SW 1271 (cell line): ENCODE measurements at places on chromosomes 11 and 22.

GRCh38 chr11:74010306-74011300 lies 1.7 kb upstream of the UCP3 start:
- no peak for DNase-seq

DNA sequence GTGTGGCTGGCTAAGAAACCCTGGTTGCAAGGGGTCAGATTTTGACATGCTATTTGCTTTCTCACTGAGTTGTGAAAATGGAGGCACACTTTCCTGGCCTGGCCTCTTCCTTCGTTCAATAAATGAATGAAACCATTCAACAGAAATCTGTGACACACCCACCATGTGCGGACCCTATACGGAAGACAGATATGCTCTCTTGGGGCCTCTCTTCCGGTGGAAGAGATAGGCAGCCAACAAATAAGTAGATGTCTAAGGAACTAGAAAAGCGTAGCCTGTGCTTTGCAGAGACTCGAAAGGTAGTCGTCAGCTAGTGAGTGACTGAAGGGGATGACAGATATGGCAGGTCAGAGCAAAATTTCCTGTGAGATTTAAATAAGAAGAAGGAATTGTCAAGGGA lies 5.3 kb downstream of the KCNQ1OT1 start:
- no peak for DNase-seq

DNA sequence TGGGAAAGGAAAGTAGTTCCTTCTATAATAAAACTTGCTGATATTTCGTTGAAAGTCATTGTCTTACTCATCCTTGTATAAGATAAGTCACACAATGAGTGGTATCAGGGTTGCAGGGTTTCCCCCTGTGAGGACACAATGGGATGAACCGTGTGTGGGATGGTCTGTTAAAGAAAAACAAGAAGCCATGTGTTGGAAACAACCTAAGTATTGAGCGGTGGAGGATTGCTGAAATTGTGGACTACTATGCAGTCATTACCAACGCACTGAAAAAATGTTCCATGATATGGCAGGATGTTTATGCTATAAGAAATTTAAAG lies 28.6 kb downstream of the PTPRJ start:
- no peak for DNase-seq

DNA sequence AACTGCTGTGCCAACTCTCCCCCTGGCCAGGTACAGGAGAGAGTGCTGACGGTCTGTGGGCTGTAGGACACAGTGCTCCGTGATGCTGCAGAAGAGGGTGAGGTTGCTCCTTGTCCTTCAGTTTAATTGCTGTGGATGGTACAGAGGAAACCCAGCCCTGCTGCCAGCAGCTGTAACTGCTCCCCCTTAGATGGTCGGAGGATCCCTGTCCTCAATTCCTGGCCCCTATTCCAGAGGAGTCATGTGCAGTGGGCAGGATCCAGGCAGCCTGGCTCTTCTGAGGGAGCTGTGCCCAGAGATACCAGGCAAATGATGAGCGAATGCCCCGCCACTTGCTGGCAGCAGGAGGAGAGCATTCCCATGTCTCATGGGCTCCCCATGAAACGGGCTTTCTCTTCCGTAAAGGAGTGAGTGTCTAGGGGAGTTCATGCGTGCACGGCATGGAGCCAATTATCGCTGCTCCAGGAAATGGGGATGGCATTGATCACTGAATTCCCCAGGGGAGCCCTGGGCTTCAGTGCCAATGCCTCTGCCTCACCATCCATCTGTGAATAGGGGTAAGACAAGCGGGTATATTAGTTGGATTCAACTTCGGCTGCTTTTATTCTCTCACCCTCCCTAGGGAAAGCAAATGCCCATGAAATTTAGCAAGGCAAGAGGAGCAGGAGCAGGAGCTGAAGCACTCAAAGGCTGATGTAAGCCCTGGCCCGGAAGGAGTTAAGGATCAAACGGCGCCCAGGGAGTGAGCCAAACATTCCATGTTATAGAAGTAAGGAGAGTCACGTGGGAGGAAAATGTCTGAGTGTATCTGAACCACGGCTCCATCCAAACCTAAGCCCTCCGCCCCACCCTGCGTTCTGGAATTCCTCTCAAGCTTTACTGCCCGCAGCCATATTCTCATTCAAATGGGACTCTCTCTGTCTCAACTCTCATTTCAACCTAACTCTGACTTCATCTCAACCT lies 51.0 kb upstream of the CSNK2A3 start:
- DNase-seq, result no peak

DNA sequence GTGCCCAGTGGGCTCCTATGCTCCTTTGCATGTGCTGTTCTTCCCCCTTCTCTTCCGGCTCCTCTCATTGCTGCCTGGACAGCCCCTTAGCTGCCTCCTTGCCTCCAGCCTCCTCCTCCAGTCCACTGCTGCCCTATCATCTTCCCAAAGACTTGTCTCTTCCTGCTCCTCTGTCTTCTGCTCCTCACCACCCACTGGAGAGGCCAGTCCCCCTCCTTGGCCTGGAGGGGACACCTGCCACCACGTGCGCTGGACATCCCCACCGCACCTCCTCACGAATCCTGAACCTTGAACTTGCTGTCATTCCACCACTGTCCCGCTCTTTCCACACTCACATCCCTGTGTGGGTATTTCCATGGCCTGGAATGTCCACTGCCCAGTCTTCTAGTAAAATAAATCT lies 49.8 kb downstream of the MICAL2 start:
- DNase-seq, result no peak

GRCh38 chr22:35984183-35985175 lies 44.1 kb downstream of the RBFOX2 start:
- no peak for DNase-seq

DNA sequence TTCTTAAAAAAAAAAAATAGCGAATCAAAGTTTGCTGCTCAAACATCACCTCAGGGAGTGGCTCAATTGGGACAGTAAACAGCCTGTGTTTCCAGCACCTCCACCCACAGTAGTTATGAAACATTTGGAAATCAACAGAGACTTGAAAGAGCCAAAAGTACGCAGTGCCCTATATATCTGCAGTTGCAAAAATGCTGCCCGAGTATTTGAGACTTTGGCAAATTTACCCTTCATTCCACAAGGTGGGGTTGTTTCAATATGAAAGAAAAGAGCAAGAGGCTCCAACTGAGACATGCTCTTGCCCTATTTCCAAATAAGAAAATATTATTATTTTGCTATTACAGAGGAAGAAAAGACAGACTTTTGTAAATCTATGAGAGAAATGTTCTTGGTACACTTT lies 851.1 kb upstream of the RAG2 start:
- DNase-seq, result peak; percentile 4

GRCh38 chr22:37802310-37803194 lies 5.2 kb upstream of the GCAT start:
- DNase-seq, result no peak

DNA sequence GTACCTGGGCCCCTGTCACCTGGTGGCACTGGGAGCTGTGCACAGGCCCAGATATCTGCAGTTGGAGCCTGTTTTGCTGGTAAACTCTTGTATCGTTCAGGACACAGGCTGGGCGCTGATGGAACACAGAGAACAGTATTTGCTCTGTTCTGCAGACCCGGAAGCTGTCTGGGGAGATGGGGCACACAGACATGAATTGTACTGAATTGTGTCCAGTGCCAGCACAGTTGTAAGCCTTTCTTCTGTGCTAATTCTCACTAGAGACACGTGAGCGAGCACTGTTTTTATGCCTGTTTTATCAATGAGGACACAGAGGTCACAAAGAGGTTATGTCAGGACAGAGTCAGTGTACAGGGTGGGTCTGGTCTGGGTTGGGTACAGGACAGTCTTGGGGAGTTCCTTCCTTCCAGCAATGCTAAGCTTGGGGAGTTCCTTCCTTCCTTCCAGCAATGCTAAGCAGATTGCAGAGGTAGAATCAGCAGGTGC lies 24.4 kb upstream of the ACR start:
- DNase-seq, result no peak

DNA sequence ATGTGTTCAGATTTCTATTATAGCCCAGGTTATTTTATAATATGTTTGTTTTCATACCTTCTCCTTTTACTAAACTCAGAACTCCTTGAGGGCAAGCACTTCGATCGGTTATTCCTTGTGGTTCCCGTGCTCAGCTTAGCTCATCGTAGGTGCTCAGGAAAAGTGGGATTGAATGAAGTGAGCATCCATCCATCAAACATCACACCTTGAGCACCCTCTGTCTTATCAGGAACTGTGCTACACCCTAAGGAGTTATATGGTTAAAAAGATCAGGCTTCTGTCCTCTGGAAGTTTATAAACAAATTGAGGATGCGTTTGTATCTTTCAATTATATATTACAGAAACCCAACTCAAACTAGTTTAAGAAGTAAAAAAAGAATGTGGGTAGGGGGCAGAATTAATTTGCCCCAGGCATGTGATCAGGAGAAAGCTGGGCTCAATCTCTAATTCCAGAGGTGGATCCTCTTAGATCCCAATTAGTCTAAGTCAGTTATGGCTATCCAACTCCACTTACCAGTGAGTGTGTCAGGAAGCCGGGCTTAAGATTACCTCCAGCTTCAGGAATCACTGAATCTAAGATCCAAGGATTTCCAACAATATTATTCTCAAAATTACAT lies 59.9 kb upstream of the RRAS2 start:
- no peak for DNase-seq

DNA sequence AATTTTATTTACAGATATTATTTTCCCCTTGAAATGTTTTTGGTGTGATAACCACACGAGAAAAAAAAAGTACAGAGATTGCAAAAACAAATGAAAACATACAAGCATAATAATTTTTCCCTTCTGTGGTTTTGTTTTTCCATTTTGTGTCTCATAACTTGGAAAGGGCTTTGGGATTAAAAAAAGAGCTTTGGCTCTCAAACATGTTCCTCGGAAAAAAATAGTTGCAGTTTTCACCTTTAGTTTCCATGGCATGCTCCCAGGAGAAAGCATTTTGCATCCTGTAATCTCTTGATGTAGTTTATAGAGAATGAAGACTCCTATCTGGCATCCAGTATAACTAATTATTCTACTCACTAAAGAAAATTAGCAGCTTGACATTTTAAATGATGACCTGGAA lies 362.1 kb upstream of the PDGFD start:
- DNase-seq, result no peak

DNA sequence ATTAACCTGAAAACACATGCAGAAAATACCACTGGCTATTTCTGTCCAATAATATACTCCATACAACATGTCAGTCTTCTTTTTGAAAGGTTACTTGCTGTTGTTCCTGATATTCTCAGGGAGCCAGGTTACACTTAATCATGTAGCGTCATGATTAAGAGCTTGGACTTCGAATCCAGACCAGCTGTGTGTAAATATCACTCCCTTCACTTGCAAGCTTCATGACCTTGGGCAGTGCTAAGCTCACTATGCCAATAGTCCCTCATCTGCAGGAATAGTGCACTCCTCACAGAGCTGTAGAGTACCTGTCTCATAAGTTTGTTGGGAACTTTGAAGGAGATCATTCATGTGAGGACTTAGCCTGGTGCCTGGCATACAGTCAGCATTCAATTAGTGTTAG lies 1.9 kb downstream of the HTR3B start:
- no peak for DNase-seq

GRCh38 chr22:39577366-39577765 lies 6.8 kb downstream of the CACNA1I start:
- no peak for DNase-seq
